ENCODE measurements at places on chromosomes 1 and 21.

DNA sequence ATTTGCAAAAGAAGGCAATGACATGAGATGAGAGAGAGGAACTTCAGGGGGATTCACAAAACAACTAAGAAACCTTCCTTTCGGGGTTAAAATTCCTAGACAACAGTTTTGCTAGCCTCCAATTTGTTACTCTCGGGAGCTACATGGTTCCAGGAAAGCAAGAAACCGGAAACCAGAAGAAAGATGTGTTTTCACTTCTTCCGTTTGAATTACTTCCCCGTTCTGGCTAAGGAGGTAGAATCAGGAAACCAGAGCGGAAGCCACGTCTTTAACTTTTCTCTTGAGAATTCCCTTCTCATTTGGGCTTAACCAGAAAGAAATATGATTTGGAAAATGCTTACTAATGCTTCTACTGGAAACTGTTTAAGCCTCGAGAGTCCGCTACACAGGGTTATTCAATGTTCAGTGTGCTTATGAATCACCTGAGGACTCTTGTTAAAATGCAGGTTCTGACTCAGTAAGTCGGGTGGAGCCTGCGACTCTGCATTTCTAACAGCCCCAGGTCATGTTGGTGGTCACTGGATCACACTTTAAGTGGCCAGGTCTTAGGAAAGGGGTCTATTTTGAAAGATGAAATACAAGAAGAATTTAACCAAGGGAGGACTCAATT lies 43.5 kb upstream of the MCOLN3 start:
- DNase-seq, result no peak

- no peak for DNase-seq
Measured at GRCh38 chr1:15186846-15187151, 33.3 kb downstream of the TMEM51 start.

DNA sequence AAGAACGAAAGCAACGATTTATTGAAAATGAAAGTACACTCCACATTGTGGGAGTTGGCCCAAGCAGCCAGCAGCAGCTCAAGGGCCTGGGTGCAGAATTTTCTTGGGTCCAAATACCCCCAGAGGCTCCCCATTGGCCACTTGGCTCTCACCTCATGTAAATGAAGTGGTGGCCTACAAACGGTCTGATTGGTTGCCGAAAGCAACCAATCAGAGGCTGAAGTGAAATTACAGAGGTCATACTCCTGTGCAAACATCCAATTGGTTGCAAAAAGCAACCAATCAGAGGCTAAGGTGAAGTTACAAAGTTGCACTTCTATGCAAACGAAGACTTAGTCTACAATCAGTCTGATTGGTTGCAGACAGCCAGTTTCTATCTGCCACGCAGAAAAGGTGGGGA lies 31.9 kb downstream of the FAM163A start:
- peak; percentile 43 for DNase-seq

- DNase-seq, result no peak
Measured at GRCh38 chr1:228781161-228781808, 46.0 kb downstream of the RHOU start.

- no peak for DNase-seq
Measured at GRCh38 chr1:84998642-84999280, 1.8 kb upstream of the MCOLN2 start.

DNA sequence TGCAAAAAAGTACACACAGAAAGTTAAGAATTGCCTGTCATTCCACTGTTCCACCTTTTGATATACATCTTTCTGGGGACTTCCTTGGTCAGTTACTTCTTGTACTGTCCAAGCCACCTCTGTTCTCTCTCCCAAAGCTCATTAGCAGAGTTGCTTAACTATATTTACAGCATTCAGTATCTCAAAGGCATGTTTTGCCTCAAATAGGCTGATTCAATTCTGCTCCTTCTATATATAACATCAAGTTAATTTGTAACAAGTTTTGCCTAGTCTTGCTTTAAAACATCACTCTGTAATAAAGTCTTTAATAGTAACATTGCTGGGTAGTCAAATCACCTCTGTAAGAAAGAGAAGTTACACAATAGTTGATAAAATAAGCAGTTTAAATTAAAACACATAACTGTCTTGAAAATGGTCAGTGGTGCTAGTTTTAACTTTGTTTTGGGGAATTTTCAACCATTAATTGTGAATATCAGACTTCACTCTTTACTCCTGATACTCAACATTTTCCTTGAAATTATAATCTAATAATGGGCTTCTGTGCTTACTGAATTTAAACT lies 35.7 kb downstream of the EDARADD start:
- DNase-seq, result no peak

DNA sequence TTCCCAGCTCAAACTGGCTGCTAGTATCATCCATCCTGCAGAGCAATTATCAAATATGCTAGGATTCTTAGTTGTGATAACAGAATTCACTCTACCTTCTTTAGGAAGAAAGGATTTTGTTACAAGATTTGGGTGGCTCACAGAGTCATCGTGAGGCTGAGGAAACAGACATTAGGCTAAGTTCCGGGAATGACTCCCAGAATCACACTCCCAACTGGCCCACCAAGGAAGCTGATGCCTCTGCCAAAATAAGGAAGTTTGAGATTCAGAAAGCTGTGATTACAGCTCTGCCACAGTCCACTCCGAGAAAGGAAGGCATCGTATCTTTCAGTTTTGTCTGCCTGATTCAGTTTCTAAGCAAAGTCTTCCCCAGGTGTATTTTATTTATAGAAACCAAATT lies 50.6 kb upstream of the LYPLAL1 start:
- DNase-seq, result no peak

DNA sequence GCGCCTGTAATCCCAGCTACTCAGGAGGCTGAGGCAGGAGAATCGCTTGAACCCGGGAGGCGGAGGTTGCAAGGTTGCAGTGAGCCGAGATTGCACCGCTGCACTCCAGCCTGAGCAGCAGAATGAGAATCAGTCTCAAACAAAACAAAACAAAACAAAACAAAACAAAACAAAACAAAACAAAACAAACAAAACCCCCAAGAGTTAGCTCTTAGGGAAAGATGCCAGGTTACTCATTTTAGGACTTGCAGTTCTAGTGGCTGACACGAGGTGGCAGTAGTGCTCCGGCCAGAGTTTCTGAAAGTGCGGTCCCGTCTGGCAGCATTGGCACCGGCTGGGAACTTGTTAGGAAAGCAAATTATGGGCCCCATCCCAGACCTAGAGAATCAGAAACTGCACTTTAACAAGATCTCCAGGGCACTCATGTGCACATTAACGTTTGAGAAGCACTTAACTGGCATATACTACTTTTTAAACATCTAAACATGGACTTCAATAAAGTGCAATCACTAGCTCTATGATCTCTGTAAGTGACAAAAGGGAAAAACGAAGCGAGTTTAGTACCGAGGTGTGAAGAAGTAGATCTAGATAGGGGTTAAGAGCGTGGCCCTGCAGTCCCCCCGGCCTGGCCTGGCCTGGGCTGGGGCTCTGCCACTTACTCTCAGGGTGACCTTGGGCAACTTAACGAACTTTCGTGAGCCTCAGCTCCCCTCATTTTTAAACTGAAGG lies 41.9 kb upstream of the TNFRSF1B start:
- DNase-seq, result no peak

- DNase-seq, result no peak
Measured at GRCh38 chr21:16550917-16551741, 821.3 kb downstream of the USP25 start.
